ENCODE measurements at places on chromosomes 16 and 17. TPM values are rescaled to one million over a fixed set of nuclear protein-coding genes. Genes with fewer than 3 reads are reported as not detected.

DNA sequence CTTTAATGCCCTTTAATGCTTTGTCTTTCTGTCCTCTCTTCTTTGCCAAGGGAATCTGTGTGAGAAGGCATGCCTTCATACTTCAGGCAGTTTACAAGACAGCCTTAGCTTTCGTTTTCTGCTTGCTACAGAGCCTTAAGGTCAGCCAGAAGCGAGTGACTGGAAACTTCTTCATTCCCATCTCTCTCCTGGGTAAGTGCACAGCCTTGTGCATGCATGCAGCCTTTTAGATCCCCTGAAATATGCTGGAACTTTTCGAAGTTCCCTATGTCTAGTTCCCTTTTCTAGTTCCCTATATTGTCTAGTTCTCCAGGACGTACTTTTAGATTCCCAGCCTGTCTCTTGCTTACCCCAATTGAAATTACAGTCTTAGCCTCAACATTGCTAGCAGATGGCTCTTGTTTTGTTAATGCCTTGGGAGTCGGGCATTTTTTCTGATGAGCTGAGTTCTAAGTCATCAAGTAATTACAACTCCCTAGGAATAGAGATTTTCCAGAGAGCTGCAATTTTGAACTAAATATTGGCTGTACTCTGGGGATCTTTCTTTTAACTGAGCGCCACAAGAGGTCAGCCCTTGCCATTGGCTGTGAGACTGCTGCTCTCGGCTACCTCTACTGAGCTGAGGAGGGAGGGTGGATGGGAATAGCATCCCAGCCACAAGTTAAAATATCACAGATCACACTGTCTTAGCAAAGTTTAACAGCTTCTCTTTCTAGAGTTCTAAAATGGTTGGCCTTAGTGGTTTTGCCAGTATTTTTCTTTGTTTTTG, 22.7 kb upstream of the PPM1D start:
- no peak for DNase-seq

GRCh38 chr17:13054666-13055065, 36.8 kb upstream of the ELAC2 start:
- no peak for DNase-seq

The WNT3 gene
- total RNA-seq = 0.91 TPM

GRCh38 chr17:60393840-60394723, 2.1 kb upstream of the USP32 start:
- no peak for DNase-seq

GRCh38 chr16:20846551-20846950, 40.2 kb downstream of the REXO5 start:
- DNase-seq = no peak

GRCh38 chr17:2414446-2415064, 13.7 kb upstream of the MNT start:
- DNase-seq = peak; percentile 38

DNA sequence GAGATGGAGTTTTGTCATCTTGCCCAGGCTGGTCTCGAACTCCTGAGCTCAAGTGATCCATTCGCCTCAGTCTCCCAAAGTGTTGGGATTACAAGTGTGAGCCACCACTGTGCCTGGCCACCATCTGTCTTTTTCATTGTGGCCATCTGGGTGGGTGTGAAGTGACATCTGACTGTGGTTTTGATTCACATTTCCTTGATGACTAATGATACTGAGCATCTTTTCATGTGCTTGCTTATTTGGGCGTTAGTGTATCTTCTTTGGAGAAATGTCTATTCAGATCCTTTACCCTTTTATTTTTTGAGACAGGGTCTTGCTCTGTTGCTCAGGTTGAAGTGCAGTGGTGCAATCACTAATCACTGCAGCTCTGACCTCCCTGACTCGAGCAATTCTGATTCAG, 53.9 kb upstream of the ERN1 start:
- no peak for DNase-seq

The ASGR2 gene
- 0.40 TPM for total RNA-seq

The PYDC1 gene
- not detected for total RNA-seq

DNA sequence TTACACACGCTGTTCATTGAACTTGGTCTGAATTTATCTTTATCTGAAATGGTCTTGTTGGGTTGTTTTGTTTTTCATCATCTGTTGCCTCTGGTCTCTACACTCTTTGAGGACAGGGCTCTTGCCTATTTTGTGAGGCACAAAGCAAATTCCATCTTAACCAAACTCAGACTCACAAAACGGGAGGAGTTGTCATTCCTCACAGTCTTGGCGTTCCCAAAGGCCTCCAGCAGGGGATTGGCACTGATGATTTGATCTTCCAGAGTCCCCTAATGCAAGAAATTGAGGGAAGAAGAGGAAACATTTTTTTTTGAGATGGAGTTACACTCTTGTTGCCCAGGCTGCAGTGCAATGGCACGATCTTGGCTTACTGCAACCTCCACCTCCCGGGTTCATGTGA, 8.7 kb downstream of the MYH3 start:
- no peak for DNase-seq

DNA sequence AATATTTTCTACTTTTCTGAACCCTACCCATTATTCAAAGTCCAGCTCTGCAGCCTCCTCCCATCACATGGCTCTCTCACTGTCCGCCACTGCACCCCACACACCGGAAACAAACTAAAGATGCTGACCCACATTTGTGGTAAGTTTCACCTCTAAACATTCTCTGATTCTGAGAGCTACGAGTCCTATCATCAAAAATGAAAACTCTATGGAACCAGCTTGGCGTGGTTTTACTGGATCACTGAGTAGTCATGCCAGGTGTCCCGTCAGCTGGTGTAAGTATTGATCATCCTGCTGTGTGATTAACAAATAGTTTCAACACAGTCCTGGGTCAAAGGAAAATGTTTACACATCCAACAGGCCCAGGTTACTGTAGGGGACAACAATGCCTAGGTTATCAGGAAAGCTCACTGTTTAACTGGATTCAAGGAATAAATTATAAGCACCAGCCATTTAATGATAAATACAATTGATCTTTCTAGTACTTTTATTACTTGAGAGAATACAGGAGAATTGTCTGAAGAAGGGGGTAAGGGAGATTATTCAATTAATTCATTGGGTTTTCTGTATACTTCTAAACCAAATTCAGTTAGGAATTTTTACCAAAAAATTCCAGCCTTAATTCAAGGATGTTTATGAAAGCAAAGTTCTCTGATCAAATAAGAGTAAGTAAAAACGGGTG, 33.9 kb downstream of the CYTH1 start:
- no peak for DNase-seq

The PNMT gene
- total RNA-seq = 7.1 TPM

The GJD3 gene
- total RNA-seq = 1.3 TPM

DNA sequence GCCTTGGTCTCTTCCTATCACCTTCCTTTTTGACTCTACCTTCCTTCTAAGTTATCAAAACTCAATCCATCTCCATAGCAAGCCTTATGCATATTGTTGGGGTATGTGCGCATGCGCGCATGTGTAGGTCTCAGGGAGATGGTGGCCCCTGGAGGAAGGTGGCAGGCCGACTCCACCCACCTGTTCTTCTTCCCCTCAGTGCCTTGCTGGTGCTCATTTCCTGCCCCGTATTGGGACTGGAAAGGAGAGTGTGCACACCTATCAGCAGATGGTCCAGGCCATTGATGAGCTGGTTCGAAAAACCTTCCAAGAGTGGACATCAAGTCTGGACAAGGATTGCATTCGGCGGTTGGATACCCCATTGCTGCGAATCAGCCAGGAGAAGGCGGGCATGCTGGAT, 25.2 kb downstream of the DNAH2 start:
- DNase-seq = no peak

DNA sequence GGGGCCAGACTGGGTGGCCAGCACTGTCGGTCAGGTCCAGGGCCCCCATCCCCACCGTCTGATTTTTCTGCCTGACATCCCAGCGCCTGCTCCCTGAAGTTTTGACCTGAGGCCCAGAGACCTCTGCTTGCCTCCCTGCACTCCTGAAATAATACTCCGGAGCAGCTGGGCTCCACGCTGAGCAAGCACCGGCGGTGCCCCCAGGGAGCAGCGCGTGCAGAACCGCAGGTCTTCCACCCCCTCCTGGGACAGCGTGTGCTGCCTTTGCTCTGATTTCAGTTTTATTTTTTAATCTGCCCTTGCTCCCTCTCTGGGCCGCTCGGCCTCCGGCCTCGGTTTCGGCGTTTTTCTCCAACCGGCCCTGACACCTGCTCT, 132.4 kb upstream of the GSE1 start:
- no peak for DNase-seq

GRCh38 chr17:45091778-45092425, 30.8 kb downstream of the NMT1 start:
- DNase-seq = no peak

The PRAC2 gene
- not detected for total RNA-seq

The PRR11 gene
- total RNA-seq = 1.3 TPM

DNA sequence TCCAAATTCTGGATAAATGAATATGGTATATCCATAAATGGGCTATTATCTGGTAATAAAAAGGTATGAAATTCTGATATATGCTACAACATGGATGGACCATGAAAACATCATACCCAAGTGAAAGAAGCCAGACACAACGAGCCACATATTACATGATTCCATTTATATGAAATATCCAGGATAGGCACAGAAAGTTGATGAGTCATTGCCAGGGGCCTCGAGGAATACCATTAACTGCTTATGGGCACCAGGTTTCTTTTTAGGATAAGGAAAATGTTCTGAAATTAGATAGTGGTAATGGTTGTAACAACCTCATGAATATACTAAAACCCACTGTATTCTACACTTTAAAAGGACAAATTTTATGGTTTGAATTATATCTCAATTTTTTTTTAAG, 123.2 kb downstream of the PITPNC1 start:
- DNase-seq = no peak

The CES1 gene
- total RNA-seq = 33.2 TPM

The TM4SF5 gene
- total RNA-seq = not detected

The MPRIP gene
- total RNA-seq = 280 TPM

The GAS2L2 gene
- total RNA-seq = 0.11 TPM

DNA sequence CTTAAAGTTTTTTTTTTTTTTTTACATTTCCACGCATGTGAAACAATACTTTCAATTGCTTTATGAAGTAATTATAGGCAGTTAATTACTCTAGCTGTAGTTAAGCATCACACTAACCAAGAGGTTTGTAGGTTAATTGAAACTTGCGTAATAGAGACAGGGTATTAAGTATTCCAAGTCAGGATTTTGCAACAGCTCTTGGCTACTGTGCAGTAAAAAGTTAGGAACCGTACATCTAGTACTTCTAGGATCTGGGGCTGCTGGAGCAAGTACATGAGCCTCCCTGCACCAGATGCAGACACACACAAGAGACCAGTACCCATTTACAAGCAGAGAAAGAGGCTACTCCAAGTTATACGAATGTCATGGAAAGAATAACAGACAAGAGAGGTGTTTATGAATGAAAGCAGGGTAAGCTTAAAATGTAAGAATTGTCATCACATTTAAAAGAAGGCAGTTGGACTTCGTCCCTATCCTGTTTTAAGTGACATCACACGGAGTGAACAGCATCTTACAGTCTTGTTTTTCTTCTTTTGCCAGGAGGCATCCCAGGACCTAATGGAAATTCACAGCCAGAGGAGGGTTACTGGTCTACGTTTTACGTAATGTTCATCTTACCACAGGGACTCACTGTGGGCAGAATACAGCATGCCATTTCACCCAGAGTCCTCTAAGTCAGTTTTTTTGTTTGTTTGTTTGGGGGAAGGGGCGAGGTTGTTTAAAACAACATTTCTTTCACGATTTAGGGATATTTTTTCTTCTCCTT, 379.6 kb upstream of the PSMD7 start:
- no peak for DNase-seq

- no peak for DNase-seq
Observed at GRCh38 chr16:81532491-81533174, 88.0 kb downstream of the CMIP start.

DNA sequence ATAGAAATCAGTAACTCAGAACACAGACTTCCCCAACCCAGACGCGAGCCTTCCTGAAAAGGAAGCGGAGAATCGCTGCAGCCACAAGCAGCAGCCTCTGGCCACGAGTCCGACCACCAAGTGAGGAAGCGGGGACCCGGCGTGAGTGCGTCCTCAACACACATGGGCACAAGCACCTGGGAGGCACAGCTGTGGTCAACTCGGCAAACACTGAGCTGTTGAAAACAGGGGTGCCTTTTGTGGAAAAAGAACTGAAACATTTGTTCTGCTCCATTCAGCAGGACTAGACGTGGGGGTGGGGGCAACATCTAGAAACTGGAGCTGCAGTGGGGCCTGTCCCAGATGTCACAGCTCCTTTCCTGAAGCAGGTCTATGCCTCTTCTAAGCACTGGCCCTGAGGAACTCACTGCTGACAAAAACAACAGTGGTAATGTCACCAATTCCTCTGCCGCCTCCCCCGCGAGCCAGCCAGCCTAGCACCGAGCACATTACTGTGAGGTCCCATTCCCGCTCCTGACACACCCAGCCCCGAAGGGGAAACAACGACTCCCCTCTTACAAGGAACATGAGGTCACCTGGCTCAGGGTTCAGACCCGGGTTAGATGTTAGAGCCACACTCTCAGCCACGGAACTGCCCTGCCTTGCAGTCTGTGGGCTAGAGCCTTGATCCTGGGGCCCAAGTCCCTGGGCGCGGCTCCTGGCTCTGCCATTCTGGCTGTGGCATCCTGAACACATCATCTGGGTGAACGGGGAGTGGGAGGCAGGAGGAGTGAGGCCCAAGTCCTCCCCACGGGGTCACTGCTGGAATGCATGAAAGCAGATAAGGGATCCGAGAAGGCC, 29.0 kb downstream of the KDM8 start:
- DNase-seq = peak; percentile 43

DNA sequence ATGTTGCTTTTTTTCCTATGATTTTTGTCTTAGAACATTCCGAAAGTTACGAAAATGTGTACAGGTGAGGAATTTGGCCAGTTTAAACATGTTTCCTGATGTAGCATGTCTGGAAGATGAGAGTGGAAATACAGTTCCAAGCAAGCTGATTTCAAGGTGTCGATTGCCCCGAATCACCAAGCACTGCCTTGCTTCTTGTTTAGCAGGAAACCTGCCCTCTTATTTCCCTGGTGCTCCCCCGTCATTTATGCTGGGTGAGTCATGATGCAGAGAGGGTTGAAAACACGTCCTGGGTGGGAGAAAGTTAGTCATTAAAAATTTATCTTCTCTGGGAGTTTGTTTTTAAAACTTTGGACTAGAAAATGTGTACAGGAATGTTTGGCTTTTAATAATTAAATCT, 608.6 kb upstream of the EEF2KMT start:
- no peak for DNase-seq

The SMIM36 gene
- total RNA-seq = not detected

- no peak for DNase-seq
Observed at GRCh38 chr16:55530316-55530856, 21.5 kb downstream of the LPCAT2 start.

DNA sequence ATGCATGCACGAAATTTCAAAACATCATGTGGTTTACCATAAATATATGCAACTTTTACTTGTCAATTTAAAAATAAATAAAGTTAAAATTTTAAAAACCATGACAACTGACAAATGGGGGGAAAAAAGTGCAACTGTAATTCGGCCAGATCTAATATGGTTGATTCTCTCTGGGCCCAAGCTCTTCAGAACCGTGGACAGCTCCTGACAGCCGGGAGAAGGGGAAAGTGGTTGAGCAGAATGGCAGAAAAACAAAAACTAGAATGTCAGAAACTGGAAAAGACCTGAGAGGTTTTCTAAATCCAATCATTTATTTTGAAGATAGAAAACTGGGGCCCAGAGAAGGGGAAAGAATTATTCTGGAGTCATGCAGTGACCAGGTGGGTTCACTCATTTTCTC, 126.6 kb downstream of the TMEM132E start:
- no peak for DNase-seq

- peak; percentile 76 for DNase-seq
Observed at GRCh38 chr17:82838386-82839063, 1.3 kb downstream of the ZNF750 start.

Measured in Right ventricle myocardium superior (tissue), 1 donor.